ENCODE measurements at places on chromosomes 7 and 10.

DNA sequence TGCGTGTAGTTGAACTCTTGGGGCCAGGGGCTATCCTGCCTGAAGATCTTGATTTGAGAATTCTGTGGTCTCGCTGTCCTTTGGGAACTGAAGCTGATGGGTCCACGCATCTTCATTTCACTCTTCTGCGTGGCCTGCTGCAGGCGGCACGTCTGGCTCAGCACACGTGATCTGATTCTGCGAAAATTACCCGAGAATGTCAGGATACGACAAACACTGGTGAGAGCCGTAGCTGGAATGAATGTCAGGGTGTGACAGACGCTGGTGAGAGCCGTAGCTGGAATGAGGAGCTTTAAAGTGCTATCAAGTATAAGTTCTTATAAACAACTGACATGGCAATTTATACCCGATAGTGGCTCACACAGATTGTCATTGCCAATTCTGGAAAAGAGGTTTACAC lies 44.6 kb upstream of the CFAP46 start:
- DNase-seq: no peak

DNA sequence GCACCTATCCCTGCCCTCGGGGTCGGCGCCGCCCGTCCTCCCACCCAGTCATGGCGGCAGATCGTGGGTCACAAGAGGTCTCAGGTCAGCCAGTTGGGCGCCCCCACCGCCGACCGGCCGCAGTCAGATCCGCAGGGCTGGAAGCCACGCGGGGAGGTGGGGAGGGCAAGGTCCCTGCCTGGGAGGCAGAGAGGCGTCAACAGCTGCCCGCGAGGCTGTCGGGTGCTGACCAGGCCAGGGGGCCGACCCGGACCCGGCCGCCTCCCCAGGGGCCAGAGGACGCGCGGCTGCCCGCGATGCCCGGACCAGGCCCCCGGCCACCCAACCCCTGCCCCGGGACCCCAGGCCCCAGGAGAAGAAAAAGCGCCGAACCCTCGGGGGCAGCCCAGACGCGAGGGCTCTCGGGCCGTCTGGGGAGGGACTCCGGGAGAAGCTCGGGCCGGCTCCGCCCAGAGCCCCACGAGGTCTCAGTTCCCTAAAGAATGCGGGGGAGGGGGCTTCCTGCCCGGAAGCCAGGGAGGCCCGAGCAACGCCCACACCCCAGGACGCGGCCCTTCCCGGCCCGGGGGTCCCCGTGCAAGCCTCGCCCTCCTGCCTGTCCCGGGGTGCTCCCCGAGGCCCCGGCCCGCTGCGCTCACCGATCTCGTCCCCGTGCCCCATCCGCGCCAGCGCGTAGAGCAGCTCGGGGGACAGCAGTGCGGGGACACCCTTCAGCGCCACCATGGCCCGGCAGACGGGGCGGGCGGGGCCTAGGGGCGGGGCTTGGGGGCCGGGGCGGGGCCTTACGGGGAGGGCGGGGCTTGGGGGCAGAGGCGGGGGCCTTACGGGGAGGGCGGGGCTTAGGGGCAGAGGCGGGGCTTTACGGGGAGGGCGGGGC lies at the start of gene FUOM:
TSS of gene FUOM (minus strand) at position 735 of the 877 bp plus-strand sequence. CDS start at position 723, 12 bp downstream.
- peak; percentile 77 for DNase-seq

DNA sequence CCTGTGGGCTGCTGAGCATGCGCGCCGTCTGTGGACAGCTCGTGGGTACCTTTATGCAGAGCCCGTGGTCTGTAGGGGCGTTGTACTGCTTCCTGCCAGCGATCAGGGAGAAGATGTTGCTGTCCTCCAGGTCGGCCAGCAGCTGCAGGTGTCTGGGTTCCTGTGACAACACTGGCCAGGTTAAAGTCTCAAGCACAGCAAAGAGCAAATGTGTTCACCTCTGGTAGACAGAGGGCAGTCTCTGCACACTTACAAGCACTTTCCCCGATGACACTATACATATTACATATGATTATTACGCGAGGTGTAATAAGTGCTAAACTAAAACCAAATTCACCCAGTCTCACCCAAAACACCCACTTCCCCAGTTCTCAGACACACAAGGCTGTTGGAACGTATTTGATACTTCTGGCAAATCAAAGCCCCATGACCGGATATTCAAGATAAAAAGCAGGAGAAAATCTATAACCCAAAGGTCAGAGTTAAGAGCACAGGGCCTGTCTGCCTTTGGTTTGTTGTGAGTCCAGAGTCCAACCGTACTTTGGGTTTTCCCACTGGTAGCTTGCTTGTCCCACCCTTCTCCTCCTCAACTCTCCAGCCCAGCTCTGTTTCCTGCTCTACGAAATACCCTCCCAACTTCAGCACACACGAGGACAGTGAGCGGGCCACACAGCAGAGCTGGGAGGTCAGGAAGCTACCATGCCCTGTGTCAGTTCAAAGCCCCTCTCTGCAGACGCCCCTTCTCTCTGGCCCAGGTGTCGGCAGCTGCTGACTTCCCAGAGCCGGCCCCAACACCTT lies 49.7 kb upstream of the DDC start:
- no peak for DNase-seq

GRCh38 chr7:141359740-141360415 lies 191.3 kb upstream of the AGK start:
- no peak for DNase-seq

DNA sequence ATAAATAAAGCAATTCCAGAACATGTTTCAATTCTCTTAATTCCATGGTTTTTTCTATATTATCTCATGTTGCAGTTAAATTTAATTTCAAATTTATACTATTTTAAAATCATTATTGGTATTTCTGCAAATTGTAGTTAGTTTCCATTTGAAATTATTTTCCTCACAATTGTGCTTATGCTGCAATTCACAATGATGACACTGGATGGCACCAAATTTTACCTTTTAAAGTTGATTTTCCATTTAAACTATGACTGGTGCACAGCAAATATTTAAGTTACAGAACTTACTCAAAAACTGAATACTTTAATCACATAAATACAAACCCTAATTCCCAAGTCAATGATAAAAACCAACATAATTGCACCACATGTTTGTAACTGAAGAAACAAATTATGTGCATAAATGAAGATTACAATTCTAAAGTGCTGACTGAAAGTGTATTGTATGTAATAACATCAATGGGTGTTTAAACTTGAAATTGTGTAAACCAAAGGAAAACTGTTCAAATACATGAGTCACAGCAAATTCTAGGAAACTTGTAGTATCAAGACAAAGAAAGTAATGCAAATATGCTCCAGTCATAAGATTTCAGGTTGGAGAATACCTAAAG lies 75.3 kb upstream of the AASS start:
- no peak for DNase-seq

GRCh38 chr7:133794479-133794878 lies 332.7 kb upstream of the LRGUK start:
- no peak for DNase-seq

- DNase-seq: no peak
These were observed 188.4 kb downstream of the EBF3 start for GRCh38 chr10:129775681-129776080.

GRCh38 chr7:98655611-98656010 lies 38.5 kb downstream of the NPTX2 start:
- no peak for DNase-seq

- no peak for DNase-seq
These were observed 68.4 kb upstream of the TMEM229A start for GRCh38 chr7:124101173-124101768.

DNA sequence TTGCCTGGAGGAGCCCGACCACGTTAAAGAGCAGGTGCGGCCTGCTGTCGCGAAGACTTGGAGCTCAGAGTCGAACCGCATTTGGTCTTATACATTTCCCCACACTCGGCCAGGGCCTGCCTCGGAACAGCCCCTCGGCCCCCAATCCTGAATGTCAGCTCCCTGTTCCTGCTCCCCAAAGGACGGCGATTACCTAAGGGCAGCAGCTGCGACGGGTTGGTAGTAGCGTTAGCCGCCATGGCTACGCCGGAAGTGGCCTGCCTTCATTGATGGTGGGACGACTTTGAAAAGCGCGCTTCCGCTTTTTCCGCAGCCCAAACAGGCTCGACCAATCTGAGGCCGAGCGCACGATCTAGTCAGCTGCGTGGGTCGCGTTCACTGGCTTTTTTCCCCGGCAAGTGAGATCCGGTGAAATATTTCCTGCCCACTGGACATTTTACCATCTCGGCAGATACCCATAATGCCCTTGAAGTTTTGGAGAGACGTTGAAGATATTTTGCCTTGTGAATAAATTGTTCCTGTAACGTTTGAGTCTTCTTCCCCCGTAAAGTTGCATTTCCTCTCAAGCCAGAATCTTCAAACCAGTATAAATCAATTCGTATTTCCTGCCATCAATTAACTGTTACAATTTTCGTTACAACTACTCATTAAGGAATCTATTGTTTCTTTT lies at the start of gene LSM5:
TSS of gene LSM5 (minus strand) at position 254 of the 670 bp plus-strand sequence. CDS start at position 239, 15 bp downstream.
- DNase-seq: peak; percentile 91

DNA sequence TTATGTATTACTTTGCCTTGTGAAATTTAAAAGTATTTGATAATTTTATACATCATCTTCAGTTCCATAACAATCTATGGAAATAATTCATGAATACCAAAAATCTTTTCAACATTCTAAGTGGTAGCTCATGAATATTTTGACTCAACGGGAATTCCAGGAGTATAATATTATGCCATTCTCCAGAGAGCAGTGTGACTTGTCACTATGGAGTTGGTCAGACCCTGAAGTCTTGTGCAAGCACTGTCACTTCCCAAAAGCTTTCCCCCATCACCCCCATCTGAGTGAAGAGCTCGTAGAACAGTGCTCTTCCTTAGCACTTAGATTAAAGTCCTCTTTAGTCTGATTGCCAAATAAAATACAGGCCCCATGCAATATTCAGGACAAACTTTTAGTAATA lies 29.4 kb upstream of the CCNJ start:
- DNase-seq: no peak
